ENCODE measurements at places on chromosomes 11 and 22.
A peak's percentile ranks its signal among the peaks of the same experiment; 100 is the strongest.

DNA sequence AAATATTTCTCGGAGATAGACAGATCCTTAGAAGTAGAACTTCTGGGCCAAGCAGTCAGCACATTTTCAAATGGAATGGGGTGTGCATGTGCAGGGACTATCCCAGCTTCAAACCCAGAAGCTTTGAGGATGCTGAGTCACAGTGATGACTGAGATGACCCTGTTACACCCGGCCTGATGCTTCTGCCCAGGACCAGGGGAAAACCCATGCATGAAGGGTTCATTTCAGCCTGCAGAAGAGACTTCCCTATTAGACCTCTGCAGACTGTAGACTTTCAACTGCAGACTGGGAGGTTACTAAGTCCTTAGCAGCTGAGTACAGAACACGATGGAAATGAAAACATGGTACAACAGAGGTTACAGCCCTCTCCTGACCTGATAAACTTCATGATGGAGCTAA is 3.6 kb upstream of the OR2AT4 start:
- DNase-seq, result no peak

GRCh38 chr11:132864811-132865576 is 667.3 kb downstream of the OPCML start:
- DNase-seq, result no peak

GRCh38 chr22:37417264-37417663 is 10.0 kb downstream of the ELFN2 start:
- DNase-seq, result no peak

DNA sequence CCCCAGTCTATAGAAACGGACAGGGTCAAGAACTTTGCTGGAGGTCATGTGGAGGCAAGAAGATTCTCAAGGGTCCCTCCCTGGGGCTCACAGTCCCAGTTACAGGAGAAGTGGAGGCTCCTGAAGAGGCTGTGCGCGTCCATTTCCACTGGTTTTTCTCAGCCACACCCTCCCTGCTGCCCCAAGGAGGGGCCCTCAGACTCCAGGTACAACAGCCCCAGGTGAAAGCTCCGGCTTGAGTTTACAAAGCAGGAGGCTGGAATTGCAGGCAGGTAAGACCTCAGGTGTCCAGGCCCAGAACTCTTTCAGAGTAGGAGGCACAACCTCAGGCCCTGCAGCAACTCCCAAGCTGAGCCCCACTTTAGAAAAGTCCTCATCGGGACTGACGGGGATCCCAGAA is 3.1 kb downstream of the SHANK2 start:
- no peak for DNase-seq

DNA sequence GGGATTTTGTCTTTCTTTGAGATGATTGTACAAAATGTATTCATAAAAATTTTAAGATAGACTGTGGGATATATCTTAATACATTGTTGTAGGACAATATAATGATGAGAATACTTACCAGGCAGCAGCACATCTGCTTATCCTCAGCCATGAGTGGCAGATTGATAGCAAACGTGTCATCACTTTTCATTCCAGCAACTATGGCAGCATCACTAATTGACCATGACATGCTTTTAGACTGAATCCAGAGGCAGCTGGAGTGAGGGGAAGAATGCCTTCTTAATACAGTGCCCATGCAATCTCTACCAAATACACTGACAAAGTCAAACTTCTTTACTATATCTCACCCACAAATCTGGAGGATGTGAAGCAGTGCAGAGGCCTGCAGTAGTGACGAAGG is 755.2 kb upstream of the RAG2 start:
- no peak for DNase-seq

- no peak for DNase-seq
Measured at GRCh38 chr22:20988573-20989322, 6.7 kb downstream of the LZTR1 start.

GRCh38 chr11:102989379-102990047 is 34.0 kb upstream of the MMP13 start:
- DNase-seq, result no peak

- DNase-seq, result no peak
Measured at GRCh38 chr11:9525116-9525515, 48.4 kb upstream of the WEE1 start.

DNA sequence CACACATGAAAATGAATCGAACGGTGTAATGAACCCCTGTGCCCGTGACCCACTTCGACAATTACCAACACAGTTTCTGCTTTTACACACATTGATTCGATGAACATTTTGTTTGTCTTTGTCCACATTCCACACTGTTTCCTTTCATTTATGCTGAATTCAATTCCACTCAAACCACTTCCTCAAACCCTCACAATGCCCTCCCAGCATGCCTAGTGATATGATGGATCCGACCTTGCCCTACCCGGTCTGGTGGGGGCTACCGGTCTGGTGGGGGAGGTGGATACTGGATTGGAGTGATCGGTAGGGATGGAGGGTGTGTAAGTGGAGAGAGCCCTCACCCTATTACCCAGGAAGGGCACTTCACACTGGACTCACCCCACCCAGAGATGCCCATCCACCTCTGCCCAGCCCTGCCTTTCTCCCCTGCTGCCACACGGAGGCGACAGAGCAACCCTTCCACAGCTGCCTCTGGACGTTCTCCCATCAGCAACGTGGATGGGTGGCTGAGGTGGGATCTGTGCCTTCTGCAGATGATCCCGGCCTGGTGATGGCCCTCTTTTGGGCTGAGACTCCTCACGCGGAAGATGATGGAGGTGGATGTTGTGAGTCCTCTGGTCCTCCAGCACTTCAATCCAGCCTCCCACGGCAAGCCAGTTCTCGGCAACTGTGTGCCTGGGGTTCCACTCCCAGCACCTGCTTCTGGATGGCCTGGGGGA is 33.0 kb upstream of the P2RY2 start:
- DNase-seq, result no peak

- DNase-seq, result no peak
Measured at GRCh38 chr22:19703869-19704268, 10.4 kb upstream of the SEPTIN5 start.

DNA sequence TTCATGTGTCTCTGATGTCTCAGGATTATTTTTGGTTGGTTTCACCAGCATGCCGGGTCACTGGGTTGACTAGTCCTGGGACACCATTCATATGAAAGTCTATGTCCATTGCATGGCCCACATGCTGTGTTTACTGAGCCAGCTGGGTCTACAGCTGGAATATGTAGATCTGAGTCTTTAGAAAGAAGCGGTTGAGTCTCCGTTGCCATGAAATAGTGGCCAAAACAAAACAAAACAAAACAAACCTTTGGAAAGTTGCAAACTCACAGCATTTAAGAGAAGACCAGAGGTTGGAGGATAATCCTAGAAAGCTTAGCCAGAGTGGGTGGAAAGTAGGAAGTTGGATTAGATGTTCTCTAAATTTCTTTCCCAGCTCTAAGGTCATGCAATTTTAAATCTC is 191.8 kb upstream of the NTM start:
- DNase-seq, result no peak

DNA sequence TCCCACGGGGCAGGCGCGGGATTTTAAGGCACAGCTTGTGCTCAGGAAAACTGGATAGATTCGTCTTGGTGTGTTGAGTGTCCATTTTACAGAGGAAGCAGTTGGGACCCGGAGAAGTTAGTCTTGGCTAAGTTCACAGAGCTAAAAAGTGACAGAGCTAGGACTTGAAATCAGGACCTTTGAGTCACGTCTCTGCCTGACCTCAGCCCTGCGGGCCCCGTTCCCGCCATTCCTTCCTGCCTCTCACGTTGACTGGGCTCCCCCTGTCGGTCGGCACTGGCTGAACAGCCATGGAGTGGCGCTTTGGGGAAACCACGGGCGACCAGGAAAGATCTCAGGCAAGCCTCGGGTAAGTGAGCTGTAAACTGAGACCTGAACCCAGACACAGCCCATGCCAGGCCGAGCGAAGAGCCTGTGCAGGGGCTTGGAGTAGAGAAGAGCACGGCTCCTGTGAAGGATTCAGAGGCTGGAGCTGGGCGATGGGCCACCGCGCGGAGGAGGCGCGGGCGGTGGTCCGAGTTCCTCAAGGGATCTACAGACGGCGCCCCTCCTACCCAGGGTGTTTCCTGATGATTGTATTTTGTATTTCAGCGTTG is 54.1 kb downstream of the WNT11 start:
- peak; percentile 45 for DNase-seq

GRCh38 chr22:39661842-39662685 is 91.5 kb downstream of the CACNA1I start:
- DNase-seq, result no peak

DNA sequence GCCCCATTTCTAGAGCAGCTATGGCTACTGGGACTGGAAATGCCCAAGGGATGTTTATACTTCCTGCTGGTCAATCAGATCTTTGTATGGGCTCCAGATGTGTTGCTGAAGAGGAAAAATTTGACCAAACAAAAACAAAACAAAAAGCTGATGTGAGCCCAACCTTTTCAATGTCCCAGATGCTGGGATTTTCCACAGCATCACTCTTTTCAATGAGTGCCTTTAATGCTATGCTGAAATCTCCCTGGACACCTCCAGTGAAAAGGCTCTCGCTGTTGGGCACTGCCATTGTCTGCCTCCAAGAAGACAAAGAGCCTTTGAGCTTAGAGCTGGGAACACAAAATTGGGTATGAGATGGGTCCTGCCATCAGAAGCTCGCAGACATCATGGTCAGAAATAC is 671.9 kb downstream of the NTM start:
- no peak for DNase-seq

GRCh38 chr11:102487214-102487613 is 34.6 kb upstream of the TMEM123 start:
- no peak for DNase-seq

DNA sequence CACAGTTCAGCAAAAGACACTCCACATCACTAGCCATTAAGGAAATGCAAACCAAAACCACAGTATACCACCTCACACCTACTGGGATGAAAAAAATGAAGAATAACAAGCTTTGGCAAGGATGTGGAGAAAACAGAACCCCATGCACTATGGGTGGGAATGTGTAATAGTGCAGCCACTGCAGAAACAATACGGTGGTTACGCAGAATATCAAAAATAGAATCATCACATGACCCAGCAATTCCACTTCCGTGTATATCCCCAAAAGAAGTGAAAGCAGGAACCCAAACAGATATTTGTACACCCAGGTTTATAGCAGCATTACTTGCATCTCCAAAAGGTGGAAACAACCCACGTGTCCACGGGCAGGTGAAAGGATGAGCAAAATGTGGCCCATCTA is 20.8 kb downstream of the CARS1 start:
- DNase-seq, result no peak

Data from smooth muscle cell of the brain vasculature (primary cell).